Suppressor macrophage treated with lipopolysaccharide for 4 hours (primary cell): ENCODE measurements at places on chromosomes 5 and 9.

GRCh38 chr5:96329886-96330529 is 103.0 kb downstream of the PCSK1 start:
- no peak for DNase-seq

DNA sequence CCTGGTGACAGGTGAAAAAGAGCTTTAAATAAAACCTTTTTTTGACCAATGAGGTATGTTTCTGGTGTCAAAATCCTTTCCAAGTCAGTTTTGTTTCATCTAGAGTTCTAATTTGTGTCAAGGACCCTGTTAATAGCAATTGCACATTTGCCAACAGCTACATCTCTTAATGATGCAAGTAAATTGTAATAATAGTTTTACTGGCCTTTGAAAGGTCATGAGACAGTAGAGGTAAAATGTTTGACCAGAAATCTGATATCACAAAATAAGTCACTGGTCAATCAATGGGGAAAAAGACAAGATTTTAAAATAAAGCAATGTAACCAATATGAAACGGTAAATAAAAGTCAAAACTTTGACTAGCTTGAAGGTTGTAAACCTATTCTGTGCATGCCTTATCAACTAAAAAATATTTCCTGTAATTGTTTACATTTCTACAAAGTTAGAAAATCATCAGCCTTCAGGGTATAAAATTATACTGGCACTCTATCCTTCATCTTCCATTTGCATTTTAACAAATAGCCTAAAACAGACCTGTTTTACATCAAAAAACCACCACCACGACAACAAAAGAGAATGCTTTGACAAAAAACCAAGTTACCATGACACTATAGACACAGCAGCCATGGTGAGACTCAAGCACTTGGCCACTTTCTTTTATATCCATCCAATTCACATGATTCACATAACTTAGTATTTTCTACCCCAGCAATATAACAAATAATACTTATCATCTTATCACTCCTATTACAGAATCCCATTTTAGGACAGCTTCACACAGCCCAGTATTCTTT is 3.0 kb downstream of the NADK2 start:
- DNase-seq, result no peak

- DNase-seq, result no peak
These were observed 35.8 kb upstream of the MEGF10 start for GRCh38 chr5:127254729-127255284.

- no peak for DNase-seq
These were observed 1690.7 kb upstream of the CDH9 start for GRCh38 chr5:28729067-28729466.

DNA sequence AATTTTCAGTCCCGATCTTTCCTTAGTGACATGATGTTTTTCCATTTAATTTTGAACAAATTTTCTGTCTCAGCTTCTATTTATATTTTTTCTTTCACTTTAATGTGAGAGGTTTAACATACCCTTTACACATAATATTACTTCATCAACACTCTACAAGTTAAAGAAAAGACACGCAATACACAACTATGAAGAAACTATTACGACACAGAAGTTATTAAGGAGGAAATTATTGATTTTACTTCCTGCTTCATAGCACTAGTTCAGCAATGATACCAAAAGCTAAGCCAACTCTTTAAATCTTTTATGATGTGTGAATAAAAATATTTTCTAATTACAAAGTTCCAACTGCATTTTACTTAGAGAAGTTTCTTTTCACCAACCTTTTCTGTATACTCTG is 432.3 kb upstream of the DAB2 start:
- peak; percentile 11 for DNase-seq

DNA sequence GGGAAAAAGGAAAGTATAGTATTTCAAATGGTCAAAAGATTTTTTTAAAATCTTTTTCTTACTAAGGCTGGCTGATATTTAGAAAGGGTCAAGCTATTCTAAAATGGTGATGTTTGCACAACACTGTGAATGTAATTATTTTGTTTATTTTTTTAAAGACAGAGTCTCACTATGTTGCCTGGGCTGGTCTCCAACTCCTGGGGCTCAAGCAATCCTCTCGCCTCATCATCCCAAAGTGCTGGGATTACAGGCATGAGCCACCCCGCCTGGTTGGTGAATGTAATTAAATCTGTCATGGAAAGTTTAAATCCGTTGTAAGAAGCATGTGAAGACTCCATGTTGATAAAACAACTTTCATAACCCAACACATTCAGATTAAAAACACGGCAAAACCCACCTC is 2.6 kb downstream of the UBTD2 start:
- DNase-seq, result no peak

DNA sequence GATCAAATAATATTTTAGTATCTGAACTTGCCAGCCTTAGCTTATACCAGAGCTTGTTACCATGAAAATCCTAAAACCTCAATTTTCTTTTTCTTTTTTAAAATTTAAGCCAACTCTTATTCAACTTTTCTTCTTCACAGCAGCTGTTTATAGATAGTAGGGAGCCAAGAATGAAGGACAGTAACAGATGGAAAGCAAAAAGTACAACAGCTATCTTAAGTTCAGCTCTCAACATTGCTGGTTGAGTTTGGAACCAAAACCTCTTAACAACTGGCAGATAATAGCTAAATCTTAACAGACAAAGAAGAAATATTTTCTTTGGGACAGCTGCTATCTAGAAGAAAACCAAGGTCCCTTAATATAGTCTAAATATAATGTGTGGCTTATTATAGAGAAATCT is 74.7 kb downstream of the PJA2 start:
- no peak for DNase-seq

- DNase-seq, result no peak
These were observed 112.9 kb downstream of the SH3TC2 start for GRCh38 chr5:148949841-148950470.

DNA sequence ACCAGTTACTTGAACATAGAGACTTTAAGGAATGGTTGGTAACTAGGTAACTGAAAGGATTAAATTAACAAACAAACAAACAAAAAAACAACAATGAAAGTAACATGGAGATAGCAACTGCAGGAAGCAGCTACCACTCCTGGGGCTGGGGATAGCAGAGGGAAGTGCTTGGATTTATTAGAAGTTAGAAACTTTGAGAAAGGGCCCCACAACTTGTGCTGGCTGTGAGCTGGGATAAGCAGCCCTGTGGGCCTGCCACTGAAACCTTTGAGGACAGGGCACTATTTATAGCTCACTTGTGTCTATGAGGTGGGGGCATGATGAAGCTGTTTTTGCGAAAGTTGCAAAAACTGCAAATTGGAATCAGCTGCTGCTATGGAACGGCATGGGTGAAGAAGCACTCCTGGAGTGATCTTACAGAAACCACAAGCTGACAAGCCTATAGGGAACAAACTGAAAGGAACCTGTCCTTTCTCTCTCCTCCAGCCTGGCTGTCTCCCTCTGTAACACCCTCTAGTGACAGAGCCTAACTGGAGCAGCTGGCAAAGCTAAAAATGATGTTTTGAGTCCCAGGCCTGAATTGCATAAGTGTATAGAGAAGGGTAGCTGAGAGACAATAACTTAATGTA is 91.4 kb upstream of the RANBP6 start:
- peak; percentile 45 for DNase-seq

GRCh38 chr9:127574072-127574993 is 37.7 kb upstream of the STXBP1 start:
- peak; percentile 83 for DNase-seq

DNA sequence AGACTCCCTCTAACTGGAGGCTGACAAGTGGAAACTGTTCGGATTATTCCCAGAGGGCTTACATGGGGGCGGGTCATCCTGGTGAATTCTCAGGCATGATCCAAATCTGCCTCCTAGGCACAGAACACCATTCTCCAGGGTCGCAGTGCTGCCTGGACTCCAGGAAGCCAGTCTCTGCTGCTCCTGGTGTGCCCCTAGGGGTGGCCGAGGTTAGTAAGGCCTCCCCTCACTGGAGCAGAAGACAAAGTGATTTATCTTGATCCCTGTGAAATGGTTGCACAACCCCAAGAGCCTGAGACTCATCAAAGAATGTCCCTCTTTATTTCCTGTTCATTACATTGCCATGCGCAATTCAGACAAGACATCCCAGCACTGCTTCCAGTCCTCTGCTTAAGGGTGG is 17.1 kb downstream of the ADGRV1 start:
- no peak for DNase-seq

DNA sequence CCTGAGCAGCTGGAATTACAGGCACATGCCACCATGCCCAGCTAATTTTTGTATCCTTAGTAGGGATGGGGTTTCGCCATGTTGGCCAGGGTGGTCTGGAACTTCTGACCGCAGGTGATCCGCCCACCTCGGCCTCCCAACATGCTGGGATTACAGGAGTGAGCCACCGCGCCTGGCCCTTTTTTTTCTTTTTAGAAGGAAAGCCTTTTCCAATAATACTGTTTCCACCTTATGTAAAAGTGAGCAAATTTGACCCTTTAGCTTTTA is 23.7 kb upstream of the F2R start:
- DNase-seq, result no peak

DNA sequence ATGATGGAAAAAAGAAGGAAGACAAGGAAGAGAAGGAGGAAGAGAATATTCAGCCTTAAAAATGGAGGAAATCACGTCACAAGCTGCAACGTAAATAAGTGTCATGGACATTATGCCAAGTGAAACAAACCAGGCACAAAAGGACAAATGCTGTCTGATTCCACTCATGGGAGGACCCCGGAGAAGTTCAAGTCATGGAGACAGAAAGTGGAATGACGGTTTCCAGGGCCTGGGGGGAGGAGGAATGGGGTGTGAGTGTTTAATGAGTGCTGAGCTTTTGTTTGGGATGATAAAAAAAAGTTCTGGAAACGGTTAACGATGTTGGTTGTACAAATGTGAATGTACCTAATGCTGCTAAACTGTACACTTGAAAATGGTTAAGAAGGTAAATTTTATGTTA is 439.5 kb downstream of the GADD45G start:
- no peak for DNase-seq

- DNase-seq, result no peak
These were observed 51.7 kb upstream of the NFIB start for GRCh38 chr9:14365670-14366069.

DNA sequence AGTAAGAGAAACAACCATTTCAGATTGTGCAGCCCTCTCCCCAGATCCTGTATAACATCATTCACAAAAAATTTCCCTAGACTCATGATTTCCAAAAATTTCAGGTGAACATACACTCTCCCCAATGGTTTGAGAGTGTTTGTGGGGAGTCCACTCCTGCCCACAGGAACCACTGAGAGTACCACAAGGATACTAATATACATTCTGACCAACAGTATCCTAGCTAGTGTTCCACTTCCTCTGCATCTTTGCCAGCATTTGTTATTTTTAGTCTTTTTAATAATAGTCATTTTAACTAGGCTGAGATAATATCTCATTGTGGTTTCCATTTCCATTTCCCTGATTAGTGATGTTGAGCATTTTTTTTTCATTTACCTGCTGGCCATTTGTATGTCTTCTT is 155.4 kb downstream of the DTWD2 start:
- no peak for DNase-seq

- DNase-seq, result no peak
These were observed 29.2 kb upstream of the RXRA start for GRCh38 chr9:134297083-134297410.

- no peak for DNase-seq
These were observed 146.1 kb downstream of the PBX3 start for GRCh38 chr9:125893277-125893676.

- no peak for DNase-seq
These were observed 13.1 kb downstream of the LECT2 start for GRCh38 chr5:135941711-135942110.

DNA sequence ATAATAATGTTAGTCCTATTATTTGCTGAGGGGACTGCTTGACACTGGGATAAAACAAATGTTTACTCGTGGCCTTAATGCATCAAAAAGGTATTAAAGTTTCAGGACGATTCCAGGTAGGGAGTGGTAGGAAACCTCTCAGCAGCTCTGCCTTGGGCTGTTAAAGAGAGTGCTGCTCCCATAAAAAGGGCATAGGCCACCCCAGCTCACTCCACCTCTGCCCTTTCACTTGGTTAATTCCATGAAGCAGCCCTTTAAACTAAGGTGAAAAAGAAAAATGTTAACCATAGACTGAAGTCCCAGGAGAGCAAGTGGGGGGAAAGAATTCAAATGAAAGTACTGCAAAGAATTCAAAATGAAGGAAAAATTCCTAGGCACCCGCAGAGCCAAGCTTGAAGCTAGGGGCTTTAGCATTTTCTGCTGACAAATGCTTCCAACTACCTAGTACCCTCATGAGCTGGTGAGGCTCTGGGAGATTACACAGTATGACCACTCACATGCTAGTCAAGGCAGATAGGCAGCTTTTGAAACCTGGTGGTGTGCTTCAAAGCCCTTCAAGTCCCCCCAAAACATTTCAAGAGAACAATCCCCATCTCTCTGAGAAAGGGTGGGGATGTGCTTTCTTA is 8.5 kb downstream of the KLF9 start:
- no peak for DNase-seq
